ENCODE measurements at places on chromosomes 5 and 9.

GRCh38 chr9:26870292-26870691 is 22.3 kb downstream of the CAAP1 start:
- DNase-seq: no peak

DNA sequence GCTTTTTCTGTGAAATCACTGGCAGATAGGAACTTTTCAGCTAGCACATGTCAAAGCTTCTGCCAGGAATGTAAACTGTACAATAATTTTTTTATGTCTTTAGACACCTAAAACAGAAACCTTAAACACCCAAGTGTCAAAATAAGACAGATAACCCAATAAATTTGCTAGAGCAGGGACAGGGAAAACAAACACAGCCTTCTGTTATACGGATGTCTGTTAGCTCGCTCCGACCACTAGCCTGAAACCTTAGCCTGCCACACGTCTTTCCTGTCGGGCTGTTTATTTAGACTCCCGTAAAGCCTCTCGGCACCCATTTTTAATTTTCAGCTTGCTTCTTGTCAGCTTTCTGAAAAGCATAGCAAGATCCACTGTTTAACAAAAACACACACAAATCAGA is 355.4 kb upstream of the SLC24A2 start:
- no peak for DNase-seq

- no peak for DNase-seq
Measured at GRCh38 chr9:117869712-117870111, 165.5 kb downstream of the TLR4 start.

DNA sequence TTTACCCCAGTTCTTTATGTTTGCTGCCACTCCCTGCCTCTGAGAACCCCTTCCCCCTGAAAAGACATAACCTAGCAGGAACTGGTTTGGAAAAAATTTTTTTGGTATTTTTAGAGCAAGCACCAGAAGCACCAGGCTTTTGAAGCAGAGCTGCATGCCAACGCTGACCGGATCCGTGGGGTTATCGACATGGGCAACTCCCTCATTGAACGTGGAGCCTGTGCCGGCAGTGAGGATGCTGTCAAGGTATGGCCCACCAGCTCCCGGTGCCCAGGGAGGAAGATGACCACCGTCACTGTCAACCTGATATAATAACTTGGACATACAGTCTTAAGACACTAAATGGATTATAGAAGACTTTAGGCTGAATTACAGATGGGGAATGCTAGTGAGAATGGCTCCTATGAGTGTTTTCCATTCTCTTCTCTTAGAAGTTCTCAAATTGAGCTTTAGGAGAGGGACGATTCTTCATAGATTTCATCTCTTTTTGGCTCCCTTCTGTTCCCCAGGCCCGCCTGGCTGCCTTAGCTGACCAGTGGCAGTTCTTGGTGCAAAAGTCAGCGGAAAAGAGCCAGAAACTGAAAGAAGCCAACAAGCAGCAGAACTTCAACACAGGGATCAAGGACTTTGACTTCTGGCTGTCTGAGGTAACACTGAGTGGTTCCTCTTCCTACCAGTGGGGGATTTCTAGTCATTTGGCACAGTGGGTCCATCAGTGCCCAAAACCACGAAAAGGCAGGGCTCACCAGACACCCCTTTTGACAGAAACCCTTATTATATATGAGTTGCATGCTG is 44.9 kb downstream of the DYNC2I2 start:
- no peak for DNase-seq

DNA sequence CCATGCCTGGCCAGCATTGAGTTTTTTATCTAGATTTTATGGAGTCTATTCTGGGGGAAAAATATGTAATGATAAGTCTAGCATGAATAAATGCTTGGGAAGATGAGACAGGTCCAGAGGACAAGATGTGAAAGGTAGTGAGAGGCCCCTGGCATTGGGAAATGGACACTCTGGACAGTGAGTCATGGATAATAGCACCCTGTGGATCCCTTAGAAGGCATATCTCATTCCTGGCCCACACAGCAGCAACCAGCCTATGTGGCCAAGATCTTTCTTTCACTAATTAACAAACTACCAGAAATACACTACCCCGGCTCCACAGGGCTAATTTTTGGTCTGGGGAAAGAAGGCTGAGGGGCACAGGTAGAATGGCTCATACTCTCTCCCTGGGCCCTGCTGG is 356.1 kb downstream of the TRIM32 start:
- DNase-seq: no peak

- DNase-seq: no peak
Measured at GRCh38 chr9:135240871-135241311, 153.4 kb downstream of the OLFM1 start.
